Lung microvascular endothelial cell (primary cell): ENCODE measurements at places on chromosomes 2 and 18.

GRCh38 chr18:13445241-13445897, 226.8 kb downstream of the LDLRAD4 start:
- DNase-seq = no peak

DNA sequence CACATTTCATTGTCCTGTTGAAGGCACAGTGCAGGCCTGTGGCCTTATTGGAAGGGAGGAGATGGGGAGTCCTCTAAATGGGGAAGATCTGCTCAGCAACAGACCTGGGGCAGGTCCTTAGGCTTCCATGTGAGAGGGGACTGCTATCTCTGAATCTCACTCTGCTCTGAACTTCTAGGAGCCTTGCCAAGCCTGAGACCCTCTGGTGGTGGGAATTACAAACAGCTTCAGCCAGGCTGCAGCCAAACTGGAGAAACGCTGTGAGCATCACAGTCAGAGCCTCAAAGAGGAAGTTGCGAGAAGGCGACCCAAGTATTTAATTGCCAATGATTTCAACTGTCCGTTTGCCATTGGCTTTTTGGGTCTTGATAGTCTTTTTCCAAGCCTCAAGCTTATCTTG, 66.8 kb upstream of the MC2R start:
- DNase-seq = no peak

GRCh38 chr18:59353079-59353680, 5.9 kb downstream of the LMAN1 start:
- peak; percentile 46 for DNase-seq

DNA sequence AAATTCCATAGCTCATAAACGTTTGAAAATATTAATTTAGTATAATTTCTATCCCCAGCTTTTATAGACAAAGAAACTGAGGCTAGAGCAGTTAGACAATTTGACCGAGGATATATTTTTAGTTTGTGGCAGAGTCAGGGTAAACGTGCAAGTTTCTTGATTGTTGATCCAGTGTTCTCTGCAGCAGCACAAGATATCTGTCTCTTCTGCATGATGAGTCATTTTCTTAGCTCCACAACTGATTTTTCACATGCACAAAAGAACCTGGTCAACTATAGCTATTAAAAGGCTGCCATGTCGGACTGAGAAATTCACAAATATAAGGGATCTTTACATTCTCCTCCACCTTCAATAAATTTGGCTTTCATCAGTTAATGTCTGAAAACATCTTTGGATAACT, 143.4 kb upstream of the CYP26B1 start:
- no peak for DNase-seq

DNA sequence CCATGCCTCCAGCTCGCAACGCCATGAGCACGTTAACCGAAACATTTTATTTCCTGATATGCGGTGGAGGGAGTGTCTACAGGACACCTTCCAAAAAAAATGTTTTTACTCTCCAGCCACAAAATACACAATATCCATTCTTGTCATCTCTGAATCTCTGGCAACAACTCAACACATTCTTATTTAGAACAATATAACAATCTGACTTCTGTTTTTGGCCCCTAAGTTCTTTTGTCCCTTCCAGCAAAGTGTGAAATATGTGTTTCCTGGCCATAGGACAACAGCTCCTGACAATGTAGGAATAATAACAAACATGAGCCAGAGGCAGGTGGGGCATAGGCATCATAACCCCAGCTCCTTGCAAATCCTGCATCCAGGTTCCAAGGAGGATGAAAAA, 163.0 kb downstream of the DDX1 start:
- DNase-seq = peak; percentile 58

DNA sequence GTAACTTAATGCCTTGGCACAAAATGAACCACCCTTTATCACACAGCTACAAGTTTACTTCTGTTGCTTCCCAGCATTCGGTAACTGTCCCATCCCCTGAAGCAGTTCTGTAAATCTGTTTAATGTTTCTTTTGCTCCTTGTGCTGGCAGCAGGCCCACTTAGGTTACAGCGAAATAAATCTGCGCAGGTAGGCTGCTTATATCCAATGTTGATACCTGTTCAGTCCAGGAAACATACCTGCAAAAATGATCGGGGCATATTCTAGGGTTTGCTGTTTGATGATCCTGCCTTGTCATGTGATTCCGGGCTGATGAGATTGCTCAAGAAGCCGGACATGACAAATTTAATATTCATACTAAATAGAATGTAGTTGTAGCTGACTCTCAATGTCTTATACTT, 23.3 kb downstream of the PELI1 start:
- DNase-seq = no peak

- DNase-seq = no peak
These were observed 1.0 kb downstream of the EPHA4 start for GRCh38 chr2:221571025-221571550.
